H4 (cell line): ENCODE measurements at places on chromosomes 16 and 17.

- DNase-seq, result no peak
Observed at GRCh38 chr16:19613834-19614233, 58.3 kb downstream of the VPS35L start.

- no peak for DNase-seq
Observed at GRCh38 chr16:75701361-75701760, at the start of gene DUXB. Gene DUXB, minus strand, starts transcription at chr16:75701461. Its CDS starts 43 bp downstream, at chr16:75701418.

DNA sequence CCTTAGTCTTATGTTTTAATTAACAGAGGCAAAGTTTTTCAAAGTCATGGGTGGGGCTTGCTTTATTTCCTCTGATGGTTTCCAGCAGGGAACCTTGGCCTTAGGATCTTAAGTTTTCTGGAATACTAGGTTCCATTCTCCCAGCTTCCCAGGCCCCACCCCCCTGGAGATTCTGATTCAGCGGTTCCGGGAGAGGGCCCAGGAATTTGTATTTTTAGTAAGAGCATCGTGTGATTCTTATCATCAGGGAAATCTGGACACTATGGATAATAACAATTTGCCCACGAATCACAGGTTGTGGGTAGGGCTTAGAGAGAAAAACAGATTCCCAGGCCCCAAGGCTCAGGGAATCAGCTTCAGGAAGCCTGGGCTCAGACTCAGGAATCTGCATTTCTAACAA lies 263.6 kb downstream of the NTN1 start:
- no peak for DNase-seq

DNA sequence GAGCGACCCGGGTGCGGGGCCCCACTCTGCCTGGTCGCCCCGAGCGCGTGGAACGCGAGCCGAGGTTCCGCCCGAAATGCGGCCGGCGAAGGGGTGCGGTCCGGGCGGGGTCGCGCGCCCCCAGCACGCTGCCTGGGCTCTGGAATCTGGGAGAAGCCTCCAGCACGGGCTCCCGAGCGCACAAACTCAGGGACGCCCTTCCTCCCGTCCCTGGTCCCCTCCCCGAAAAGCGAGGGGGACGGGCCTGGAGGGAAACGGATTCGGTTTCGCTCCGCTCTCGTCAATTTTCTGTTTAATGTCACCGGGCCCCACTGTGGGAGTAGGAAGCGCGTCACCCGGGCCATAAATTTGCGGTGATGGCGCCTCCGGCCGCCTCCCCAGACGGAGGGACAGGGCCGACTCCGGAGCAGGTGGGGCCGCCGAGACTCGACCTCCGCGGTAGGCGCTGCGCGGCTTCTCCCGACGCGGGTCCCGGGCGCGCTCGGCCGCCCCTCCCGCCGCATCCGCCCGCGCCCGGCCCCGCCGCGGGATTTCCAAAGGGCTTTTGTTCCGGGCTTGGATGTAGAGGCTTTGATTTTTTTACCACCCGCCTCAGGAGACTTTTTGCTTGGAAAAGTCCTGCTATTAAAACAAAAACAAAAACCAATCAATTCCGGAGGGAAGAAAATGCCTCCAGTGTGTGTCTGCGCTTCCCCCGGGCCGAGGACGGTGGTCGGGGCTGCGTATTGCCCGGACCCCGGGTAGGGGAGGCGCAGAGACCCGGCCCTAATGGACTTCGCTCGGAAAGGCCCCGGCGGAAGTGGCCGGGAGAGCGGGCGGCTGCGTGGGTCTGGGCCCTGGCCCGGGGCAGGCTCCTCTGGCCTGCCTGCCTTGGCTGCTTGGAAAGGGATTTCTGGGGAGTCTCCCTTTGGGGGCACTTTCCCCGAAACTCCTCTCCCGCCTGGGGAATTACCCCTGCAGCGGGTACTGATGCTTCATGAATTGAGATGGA lies 7.9 kb upstream of the BAHCC1 start:
- DNase-seq, result peak; percentile 16

DNA sequence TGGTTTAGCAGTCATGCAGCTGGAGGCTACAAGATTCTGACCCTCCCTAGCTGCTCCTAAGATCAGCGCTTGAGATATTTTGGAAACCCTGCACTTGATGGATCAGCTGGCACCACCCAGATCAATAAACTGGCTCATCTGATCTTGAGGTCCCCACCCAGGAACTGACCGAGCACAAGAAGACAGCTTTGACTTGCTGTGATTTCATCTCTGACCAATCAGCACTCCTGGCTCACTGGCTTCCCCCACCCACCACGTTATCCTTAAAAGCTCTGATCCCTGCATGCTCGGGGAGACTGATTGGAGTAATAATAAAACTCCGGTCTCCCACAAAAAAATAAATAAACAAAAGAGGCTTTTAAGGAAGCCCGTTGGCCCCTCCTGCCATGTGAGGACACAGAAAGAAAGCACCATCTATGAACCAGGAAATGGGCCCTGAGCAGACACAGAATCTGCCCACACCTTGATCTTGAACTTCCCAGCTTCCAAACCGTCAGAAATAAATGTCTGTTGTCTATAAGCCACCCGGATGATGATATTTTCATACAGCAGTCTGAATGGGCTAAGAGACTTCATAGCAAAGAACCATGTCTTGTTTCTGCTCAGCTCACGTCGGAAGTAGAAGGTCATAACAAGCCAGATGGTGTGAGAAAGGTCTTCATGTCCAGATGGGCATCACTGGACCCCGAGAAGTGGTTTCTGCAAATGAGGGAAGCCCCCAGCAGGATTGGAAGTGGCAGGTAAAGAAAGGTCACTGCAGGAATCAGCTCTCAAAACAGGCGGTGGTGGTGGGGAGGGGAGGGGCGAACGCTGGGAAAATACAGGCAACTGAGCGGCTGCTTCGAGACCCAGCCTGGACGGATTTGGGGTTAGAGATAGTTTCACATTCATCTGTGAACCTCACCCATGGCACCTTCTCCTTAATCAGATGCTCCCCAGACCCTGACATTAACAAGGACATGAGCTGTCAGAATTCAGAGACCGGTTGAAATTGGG lies 19.8 kb upstream of the RPH3AL start:
- DNase-seq, result peak; percentile 80

- no peak for DNase-seq
Observed at GRCh38 chr16:81624760-81625543, 154.1 kb upstream of the PLCG2 start.

DNA sequence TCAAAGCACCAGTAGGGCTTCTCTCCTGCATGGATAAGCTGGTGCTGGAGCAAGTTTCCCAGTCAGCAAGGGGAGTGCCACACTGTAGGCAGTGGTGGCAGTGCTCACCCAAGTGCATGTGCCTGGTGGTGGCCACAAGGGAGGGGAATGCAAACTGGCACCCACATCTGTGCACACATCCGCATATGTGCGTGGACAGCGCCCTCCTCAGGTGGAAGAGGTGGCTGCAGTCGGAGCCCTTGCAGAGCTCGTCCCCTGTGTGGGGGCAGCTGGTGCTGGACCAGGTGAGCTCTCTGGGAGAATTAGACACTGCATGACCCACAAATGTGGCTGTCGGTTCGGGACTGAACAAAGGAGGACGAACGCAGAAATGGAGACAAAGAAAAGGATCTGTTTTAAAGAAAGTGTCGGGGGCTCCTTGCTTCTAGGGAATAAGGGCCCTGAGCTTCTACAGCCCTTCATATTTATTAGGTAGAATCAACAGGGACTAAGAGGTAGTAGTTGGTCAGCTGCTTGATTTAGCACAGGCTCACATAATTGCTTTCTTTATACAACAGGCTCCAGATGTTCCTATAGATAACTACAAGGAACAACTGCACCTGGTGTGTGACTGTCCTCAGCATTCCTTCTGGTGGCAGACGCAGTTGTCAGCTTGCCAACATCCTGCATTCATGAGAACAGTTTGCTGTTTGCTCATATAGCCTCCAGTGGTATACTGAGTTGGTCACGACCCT lies 5.3 kb upstream of the ZNF689 start:
- no peak for DNase-seq

- no peak for DNase-seq
Observed at GRCh38 chr17:81053041-81053970, 18.4 kb downstream of the BAIAP2 start.

DNA sequence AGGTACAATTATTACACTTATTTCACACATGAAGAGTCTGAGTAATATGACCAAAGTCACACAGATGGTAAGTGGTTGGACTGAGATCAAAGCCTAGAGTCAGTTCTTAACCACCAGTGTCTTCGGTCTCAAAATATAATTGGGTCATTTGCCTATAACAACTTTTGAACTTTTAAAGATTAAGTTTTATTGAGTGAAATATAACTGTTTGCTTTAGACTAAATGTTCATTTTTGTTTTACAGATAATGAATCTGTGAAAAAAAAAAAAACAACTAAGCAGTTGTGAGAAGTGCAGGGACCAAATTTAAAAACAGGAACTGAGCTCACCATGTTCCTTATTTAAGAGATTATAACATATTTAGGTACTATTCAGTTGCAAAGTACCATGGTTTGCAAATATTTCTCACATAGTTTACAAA lies 150.1 kb downstream of the ITFG1 start:
- no peak for DNase-seq

GRCh38 chr16:68289621-68290329 lies 21.0 kb downstream of the SLC7A6OS start:
- no peak for DNase-seq

DNA sequence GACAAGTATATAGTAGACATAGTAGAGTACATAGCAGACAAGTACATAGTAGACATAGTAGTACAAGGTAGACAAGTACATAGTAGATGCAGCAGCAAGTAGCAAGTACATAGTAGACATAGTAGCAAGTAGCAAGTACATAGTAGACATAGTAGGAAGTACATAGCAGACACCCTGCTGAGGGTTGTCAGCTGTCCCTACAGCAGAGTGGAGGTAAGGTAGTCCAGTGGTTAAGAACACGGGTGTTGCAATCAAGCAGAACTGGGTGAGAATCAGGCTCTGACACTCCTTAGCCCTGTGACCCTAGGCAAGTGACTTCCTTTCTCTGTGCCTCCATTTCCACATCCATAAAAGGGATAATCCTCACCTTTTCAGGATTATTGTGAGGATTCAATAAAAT lies 94.7 kb downstream of the NOG start:
- no peak for DNase-seq

DNA sequence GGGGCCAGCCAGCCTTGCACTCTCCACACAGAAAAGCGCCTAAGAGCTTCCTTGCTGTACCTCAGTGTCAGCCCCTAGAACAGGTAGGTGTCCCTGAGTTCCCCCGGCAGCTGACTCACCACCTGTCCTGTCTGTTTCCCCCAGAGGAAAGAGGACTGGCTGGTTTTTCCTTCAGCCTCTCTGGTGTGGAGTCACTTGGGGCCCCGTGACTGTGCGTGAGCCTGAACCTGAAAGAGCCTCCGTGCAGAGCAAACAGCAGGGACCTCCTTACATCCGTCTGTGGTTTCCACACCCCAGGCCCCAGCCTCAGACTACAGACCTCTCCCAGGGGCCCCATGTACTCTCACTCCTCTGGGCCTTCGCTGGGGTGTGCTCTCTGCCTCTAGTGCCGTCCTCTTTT lies 87.8 kb downstream of the GNAO1 start:
- DNase-seq, result no peak

DNA sequence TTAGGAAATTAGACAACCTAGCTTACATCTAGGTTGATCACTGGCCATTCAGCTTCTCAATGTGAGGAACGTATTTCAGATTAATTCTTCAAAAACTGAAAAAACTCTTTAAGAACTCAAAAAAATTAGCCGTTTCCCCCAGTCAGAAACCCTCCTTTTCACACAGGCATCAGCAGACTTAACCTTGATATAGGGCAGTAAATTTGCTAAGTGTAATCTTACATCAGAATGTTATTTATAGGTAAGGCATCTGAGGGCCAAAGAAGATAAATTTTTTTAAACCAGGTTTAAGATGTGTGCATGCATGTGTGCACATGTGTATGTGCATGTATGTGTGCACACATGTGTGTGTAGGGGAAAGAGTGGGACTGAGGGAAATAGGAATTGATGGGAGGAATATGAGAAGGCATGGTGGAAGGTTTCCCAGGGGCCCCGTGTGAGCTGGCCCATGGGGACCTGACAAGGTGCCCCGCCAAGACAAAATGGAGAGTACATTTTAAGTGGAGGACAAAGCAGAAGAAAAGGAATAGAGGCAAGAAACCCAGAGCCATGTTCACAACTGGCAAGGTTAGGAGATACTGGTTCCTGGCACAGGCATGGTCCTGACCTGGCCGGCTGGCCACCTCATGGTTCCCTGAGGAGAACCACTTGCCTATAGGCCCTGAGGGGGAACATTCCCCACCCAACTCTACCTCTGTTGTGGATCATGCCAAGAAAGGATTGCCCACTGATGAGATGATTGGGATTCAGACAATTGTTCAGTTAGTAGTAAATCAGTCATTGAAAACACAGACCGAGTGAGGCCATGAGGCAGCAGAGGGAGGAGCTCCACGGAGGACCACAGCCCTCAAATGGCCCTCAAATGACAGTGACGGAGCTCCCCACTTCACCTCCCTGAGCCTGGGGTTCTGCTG lies 33.0 kb downstream of the TEX2 start:
- no peak for DNase-seq

GRCh38 chr17:19644493-19645210 lies 3.9 kb upstream of the ALDH3A2 start:
- DNase-seq, result no peak

GRCh38 chr17:48787828-48788227 lies 29.2 kb downstream of the TTLL6 start:
- no peak for DNase-seq

GRCh38 chr17:81866440-81867169 lies 4.5 kb downstream of the ARHGDIA start:
- no peak for DNase-seq

- no peak for DNase-seq
Observed at GRCh38 chr16:49545741-49546448, 172.3 kb downstream of the C16orf78 start.

DNA sequence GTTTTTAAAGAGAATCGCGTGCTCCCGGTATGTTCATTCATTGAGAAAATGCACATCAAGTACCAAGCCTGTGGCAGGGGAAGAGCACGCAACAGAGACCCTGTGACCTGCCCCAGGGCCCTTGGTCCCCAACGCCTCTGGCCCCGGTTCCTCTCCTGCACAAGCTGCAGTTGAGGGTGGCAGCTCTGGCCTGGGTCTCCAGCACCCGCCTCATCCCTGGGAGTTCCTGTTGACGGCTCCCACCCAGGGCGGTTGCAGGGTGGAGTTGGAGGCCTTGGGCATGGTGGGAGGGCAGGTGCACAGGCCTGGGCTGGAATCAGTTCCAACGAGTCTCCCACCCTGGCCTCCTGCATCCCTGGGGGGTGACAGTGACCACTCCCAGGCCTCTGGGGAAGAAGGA lies 5.0 kb downstream of the NECAB2 start:
- DNase-seq, result no peak

GRCh38 chr16:81180578-81180977 lies 57.9 kb upstream of the BCO1 start:
- DNase-seq, result no peak

DNA sequence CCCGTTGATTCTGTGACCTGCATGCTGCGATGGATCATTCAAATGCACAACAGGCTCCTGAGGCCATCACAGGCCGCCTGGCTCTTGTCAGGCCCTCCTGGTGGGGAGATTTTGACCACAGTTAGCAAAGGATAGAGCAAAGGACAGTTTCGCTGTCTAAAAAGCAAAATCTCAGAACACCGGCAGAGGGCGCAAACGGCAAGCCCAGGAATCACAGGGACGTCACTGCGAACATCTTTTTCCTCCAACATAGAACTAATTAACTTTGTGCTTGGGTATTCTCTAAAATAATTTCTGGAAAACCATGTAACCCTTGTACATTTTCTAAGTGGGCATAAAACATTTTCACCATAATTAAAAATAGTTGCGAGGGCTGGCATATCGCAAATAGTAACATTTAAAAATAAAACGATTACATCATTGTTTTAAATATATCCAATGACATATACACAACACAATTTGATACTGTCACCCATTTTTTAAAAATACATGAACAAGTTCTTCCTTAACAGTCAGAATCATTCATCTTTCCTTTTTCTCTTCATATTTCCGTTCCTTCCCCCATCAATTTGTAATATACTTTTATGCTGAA lies 19.7 kb upstream of the SLC47A1 start:
- peak; percentile 66 for DNase-seq

GRCh38 chr17:70313086-70313852 lies 143.9 kb downstream of the KCNJ2 start:
- DNase-seq, result no peak
